Activated CD8-positive, alpha-beta memory T cell treated with anti-CD3 and anti-CD28 coated beads for 4 hours (primary cell): ENCODE measurements at places on chromosomes 2 and 18.

DNA sequence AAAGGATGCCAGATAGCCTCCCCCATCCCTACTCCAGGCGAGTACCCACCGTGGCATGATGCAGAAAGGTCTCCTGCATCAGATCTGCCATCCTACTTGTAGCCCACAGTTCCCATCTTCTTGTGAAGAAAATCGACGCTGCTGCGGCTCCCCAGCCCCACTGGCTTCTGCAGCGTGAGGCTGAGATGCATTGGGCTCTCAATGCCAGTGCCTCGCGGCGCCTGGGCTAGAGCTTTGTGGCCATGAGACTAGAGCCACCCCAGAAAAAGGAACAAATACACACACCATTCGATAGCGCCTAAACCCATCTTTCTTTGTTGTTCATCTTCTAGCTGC lies 2.8 kb downstream of the NOL4 start:
- no peak for DNase-seq

DNA sequence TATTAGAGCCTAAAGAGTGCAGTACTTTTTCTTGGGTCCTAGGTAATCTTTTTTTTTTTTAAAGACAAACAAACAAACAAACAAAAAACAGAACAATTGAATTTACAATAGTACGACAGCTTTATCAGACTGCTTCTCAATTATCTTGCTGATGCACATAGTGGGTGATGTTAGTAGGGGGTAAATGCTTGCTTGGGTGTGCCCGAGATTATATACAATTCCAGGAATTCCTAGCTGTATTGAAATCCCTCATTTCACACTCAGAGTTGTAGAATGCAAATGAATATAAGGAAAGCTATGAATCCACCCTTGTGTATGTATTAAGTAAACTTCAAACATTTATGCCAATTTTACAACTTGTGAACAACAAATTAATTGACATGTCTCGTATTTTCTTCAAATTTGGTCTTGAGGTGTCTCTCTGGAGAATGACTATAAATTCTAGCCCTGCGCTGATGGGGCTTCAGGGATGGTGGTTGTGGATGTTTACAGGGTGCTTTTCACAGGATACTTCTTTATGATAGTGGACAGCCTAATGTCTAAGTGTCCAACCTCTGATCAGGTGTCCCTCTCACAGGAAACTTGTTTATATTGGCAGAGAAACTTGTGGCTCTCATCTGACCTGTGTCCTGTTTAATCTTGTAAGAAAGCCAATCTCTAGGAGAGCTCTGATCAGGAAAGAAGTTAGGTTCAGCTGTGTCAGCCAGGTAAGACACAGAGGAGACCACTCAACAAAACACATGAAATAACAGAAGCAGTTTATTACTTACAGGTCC lies 61.9 kb upstream of the SLC39A10 start:
- DNase-seq, result no peak

DNA sequence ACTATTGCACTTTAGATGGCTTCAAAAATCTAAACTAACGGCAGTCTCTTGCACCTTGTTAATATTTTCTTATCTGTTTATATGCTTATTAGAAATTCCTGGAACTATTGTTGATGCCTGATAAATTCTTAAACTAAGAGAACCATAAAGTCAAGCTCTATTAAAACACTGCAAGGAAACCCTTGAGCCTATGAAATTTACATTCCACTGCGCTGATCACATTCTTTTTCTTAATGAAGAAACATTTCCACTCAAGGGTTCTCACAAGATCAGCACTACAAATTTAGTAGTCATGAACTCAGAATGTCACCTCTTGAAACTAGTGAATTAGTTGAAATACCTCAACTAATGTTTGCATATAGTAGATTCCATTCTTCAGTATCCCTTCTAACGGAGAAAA lies 331.8 kb upstream of the SLC8A1 start:
- no peak for DNase-seq

GRCh38 chr2:169119851-169120250 lies 50.5 kb downstream of the DHRS9 start:
- no peak for DNase-seq

DNA sequence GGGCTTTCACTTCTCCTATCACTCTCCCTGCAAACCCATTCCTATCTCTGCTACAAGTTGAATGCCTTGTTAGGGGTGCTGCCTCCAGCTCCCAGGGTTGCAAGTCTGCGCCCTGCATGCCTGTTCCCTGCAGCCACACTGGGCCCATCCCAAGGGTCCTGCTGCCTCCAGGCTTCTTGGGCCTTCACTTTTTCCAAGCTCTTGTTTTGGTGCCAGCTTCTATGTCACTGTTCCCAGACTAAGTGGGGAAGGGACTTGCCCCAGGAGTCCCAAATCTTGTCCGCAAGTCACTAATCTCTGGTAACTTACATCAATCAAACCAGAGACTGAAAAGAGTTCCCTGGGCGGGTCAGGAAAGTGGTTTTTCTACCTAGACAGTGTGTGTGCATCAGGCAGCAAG lies 65.4 kb downstream of the ZCCHC2 start:
- DNase-seq, result no peak

DNA sequence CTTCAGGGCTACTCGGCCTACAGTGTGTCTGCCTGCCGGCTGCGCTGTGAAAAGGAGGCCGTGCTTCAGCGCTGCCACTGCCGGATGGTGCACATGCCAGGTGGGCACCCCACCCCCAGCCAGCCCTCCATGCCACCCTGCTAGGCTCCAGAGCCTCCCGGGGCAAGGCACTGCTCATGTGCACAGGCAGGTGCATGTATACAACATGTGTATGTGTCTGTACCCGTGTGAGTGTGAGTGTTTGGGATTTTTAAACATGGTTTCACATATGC lies 11.3 kb downstream of the CHPF start:
- DNase-seq, result no peak

- no peak for DNase-seq
Observed at GRCh38 chr2:68027959-68028358, 34.8 kb downstream of the C1D start.

DNA sequence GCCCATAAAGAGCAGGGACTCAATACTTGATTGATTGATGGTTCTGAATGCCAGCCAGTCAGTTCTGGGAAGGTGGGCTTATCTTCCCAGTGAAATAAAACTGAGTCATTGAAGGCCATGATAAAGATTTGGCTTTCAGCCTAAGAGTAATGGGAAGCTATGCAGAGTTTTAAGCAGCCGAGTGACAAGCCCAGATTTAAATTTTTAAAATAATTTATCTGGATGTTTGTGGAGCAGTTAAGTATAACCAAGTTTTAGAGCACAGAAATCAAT lies 122.8 kb downstream of the RAPGEF4 start:
- no peak for DNase-seq

DNA sequence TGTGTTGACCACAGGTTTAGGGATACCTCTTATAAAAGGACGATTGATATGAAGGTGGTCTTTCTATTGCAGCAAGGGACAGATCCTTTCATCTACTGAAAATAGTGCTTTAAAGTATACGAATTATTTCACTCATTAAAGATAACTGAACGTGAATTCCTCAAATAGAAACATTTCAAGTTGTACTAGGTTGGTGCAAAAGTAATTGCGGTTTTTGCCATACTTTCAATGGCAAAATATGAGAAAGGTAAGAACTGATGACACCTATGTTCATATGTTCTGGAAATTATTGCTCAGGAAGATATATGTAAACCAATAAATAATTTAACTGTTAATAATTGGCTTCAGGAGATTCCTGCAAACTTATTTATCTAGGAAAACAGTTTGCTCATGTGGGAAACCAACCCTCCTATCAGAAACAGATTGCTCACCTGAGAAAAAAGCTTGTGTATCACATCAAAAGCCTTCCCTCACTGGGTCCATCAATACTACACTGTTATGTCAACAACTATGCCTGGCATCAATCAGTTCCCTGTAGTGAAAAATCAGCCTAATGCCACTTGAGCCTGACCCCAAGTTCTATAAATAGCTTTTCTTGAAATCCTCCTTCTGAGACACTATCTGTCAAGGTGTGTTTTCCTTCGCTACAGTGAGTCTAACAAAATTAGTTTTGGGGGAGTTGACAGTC lies 81.5 kb upstream of the ACSL3 start:
- DNase-seq, result no peak

DNA sequence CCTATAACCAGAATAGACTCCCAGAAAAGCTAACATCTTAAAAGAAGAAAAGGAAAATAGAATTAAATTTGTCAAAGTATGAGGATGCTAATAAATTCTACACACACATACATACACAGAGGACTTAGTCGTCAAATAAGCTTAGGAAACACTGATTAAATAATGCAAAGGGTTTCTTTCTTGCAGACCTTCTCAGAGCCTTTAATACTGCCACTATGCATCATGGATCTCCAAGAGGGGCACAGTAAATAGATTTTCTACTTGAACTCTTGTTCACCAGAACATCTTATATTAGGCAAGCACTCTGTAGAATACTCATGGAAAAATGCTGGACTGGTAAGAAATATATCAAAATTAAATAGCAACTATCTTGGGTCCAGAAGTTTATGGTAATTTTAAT lies 69.4 kb downstream of the ANKRD44 start:
- no peak for DNase-seq

DNA sequence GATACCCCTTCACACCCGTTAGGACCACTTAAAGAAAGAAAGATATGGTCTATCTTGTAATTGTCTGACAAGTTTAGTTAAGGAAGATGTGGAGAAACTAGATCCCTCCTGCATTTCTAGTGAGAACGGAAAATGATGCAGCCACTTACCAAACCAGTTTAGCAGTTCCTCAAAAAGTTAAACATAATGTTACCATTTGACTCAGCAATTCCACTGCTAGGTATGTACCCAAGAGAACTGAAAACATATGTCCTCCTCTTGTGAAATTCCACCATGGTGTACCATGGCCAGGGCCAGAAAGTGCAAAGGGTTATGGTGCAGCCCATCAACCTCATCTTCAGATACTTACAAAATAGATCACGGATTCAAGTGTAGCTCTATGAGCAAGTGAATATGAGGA lies 79.0 kb upstream of the ID2 start:
- no peak for DNase-seq

- no peak for DNase-seq
Observed at GRCh38 chr2:85669549-85669948, 1.6 kb upstream of the SFTPB start.

DNA sequence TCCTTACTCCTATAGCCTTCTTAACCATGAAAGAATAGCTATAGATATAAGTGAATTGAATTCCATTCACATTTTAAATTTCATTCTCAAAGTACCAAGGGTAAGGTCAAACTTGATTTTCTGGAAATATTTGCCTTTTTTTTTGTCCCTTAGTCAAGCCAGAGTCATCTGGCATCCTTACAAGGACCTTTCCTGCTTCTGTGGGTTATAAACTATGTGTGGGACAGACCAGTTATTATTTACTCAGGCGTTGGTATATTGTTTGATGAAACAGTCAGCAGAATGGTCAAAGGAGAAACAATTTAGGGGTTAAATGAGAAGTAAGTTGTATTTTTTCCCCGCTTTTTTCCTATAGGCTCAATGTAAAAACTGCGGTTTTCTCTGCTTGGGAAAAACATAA lies 1103.2 kb upstream of the ZEB2 start:
- no peak for DNase-seq

DNA sequence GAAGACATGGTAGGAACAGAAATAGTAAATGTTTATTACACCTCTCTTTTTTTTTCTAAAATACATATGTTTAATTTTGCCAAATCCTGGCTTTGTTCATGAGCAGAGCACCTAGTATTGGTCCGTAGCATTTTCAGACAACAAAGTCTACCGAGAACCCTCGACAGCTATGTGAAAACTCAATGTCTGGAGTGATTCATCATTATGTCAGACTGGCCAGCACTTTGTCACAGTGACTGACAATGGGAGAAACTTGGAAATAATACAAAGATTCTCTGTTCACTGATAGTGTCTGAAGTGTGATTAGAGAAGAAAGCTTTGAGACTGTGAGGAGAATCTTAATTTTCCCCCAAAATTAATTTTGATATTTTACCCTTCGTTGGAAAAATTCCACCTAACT lies 143.0 kb downstream of the HNMT start:
- no peak for DNase-seq

DNA sequence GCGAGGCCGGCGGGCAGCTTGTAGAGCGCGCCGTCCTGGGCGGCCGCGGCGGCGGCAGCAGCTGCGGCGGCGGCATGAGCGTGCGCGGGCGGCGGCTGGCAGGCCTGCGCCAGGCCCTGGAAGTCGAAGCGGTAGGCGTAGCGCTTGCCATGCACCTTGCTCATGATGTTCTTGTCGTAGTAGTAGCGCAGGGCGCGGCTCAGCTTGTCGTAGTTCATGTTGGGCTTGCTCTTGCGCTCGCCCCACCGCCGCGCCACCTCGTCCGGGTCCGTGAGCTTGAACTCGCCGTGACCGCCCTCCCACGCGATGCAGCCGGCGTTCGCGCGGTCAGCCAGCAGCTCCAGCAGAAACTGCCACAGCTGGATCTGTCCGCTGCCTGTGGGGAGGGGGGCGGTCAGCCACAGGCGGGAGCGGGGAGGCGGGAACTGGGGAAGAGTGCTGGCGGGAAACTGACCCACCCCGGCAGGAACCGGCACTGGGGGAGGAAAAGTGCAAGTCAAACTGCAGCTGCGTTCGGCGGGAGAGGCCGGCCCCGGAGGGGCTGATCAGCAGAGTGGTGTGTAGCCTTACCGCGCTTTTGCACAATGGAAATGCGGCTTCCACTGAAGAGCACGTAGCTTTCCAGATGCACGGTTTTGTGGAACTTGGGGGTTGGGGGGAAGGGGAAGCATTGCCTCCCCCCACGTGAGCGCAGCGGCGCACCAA lies 3.0 kb downstream of the FEV start:
- no peak for DNase-seq

DNA sequence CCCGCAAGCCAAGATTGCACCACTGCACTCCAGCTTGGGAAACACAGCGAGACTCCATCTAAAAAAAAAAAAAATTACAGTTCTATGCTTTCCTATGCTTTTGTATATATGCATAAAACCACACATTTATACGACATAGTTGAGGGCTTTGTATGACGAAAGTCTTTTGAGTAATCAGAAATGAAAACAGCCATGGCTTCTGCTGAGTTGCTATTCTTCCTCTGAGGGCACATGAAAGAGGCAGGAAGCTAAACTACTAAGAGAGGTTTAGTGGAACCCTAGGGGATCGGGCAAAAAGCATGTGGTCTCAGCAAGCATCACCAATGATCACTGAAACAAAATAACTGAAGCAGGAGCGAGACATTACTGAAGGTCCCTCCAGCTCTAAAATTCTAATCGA lies 99.6 kb downstream of the ZAP70 start:
- DNase-seq, result no peak

DNA sequence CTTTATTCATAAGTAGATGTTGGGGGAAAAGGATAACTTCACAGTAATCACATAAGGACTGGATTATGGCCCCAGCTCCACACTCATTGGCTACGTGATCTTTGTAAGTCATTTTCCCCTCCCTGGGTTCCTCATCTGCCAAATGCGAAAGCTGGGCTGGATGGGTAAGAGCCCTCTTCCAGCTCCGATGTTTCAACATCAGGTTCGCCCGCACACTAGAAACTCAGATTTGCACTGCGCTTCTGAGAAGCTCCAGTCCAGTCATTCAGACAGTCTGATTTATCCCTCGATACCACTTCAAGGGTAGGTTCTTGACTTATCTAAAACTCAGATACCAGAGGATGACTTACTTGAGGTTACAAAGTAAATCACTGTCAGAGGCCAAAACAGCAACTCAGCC lies 31.0 kb upstream of the RMDN2 start:
- DNase-seq, result no peak
